Activated CD4-positive, alpha-beta memory T cell treated with anti-CD3 and anti-CD28 coated beads, Interleukin-2, amount 10 ng/mL, durations not matched to agents 7 days and 5 days (primary cell): ENCODE measurements at places on chromosomes 4 and X.

DNA sequence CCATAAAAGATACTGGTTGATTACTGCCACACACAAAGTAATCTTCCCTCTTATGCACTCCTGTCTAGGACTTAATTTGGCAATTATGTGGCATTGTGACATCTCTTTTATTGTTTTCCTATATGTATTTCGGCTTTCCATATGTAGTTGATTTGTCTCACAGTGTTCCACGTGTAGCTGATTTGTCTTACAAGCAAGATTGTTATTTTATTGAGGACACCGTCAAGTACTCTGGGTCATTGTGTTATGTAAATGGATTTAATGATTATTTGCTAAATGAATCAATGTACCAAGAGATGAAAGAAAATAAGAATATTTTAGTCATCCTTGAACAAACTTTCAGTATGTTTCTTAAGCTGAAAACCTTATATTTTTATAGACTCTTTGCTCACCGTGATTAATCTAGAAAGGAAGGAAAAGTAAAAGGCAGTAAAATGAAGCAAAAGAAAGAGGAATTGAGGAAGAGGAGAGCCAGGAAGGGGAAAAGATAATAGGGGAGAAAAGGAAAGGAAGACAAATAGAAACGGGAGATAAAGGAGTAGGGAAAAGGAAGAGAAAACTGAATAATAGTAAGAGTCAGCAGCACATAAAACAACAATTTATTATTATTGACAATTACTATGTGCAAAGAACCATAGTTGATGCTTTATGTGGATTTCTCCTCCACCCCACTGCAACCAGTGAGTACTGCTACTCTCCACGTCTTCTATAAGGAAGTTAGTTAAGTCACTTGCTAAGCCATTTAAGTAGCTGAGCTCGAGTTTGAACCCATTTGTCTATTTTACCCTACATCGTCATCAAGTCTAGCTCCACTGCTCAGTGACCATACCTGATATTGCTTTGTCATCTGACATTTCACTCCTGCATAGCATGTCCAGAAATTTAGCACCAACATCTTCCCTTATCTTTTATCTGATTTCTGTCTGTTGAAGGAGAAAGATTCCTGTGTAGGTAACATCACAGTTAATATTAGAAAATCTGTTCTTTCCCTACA is 336.5 kb downstream of the BMPR1B start:
- no peak for DNase-seq

GRCh38 chr4:73735231-73735630 is 5.1 kb upstream of the CXCL8 start:
- no peak for DNase-seq

GRCh38 chr4:1794809-1795298 is 1.8 kb downstream of the FGFR3 start:
- no peak for DNase-seq

- no peak for DNase-seq
Measured at GRCh38 chrX:13472975-13473374, 96.4 kb upstream of the EGFL6 start.

DNA sequence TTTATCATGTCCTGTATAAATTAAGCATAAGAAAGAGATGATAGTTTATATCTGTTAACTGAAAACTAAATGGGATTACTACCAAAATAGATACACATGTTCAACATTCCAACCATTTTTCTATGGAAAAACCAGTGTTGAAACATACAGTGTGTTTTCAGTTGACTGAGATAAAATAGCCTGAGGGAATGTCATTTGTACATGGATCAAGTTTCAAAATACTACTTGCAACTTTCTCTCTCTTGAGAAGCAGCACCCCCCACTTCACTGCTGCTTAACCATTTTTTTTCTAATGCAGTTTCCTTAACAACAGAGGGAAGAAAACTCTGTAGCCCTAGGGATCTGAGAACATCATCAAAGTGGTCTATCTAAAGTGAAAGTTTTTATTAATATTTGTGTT is 70.8 kb downstream of the NPNT start:
- no peak for DNase-seq

DNA sequence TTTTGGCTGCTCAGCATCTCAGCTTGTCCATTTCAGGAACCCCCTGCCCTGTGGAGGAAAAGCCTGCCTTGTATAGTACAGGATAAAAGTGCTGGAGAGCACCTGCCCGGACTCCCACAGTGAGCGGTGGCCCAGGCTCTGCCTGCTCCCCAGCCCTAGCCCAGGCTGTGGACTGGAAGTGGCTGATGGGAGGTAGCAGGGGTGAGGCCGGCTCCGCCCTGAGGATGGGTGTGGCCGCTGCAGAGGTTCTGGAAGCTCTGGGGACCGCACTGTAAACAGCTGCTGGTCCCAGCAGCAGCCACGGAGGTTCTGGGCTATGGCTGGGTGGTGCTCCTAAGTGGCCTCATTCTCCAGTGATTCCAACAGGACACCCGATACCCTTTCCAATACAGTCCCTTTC is 56.6 kb upstream of the HELT start:
- no peak for DNase-seq

- DNase-seq = no peak
Measured at GRCh38 chr4:1787411-1788077, 5.5 kb upstream of the FGFR3 start.

GRCh38 chr4:155530857-155531256 is 135.8 kb upstream of the GUCY1A1 start:
- DNase-seq = no peak

- DNase-seq = peak; percentile 72
Measured at GRCh38 chrX:73562984-73563737, at the start of gene CHIC1. TSS of gene CHIC1 (plus strand) at chrX:73563197. CDS start at chrX:73563285, 88 bp downstream.

DNA sequence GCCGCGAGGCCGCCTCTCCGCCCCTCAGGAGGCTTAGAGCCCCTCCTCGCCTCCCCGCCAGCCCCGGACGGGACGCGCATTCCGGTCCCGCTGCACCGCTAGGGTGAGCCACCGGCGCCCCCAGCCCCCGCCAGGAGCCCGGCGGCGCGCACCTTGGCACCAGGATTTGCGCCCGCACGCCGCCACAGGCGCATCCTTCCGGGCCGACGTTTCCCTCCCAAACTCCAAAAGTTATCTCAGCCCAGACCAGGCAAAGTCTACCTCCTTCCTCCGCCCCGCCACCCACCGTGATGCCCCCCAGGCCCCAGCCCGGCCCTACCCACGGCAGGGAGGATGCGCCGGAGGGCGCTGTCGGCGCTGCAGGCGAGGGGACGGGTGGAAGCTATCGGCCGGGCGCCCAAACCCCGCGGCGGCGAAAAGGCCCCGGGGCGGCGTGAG is 538 bp downstream of the SCML2 start:
- peak; percentile 16 for DNase-seq

- no peak for DNase-seq
Measured at GRCh38 chr4:159298502-159298901, 195.6 kb downstream of the RAPGEF2 start.

- DNase-seq = no peak
Measured at GRCh38 chr4:156945532-156945931, 26.1 kb downstream of the PDGFC start.

DNA sequence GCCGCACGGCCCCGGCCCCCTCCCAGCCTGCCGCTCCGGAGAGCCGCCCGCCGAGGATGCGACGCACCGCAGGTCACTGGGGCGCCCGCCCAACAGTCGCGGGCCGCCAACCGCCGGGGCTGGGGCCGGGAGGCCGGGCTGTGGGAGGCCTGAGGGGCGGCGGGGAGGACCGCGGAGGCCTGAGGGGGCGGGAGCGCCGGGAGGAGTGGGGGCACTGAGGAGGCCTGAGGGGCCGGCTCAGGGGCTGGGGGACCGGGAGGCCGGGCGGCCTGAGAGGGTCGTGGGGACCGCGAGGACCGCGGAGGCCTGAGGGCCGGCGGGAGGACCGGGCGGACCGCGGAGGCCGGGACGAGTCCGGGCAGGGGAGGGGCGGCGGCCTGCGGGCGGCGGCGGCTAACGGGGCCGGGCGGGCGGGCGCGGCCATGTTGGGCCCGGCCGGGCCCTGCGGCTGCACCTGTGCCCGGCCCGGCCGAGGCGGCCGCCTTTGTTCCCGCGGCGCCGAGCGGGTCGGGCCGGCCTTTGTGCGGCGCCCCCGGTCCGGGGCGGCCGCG is 353 bp downstream of the NSD2 start:
- no peak for DNase-seq

DNA sequence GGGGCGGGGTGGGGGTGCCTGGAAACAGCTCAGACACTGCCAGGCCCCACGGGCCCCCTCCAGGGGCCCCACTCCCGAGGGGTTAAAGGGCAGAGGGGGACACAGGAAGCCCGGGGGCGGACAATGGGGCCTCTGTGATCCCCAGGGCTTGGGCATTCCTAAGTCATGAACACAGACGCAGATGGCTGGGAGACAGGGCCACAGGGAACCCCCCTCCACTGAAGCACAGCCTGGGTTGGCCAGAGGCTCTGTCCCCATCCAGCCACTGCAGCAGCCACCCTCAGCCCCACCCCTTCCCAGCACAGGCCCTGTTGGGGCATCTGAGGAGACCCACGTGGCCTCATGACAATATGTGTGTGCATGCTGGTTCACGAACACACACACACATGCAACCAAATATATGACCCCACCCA is 3.9 kb downstream of the L1CAM start:
- DNase-seq = no peak

DNA sequence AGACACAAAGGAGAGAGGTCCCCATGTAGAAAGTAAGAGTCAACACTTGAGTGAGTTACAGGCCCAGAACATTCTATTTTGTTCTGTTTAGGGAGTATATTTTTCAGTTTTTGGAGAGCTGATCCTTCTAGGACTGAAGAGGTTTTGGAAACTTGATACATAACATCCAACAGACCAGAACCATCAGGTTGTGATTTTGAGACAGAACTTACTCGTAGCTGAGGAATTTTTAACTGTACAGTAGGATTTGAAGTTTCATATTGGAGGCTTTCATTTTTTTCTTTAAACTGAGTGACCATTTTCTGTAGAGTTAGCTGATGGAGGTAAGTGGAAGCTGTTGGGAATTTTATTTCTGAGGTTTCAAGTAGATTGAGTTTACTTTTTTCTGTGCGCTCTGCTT is 73.3 kb downstream of the NCAPG start:
- DNase-seq = no peak

DNA sequence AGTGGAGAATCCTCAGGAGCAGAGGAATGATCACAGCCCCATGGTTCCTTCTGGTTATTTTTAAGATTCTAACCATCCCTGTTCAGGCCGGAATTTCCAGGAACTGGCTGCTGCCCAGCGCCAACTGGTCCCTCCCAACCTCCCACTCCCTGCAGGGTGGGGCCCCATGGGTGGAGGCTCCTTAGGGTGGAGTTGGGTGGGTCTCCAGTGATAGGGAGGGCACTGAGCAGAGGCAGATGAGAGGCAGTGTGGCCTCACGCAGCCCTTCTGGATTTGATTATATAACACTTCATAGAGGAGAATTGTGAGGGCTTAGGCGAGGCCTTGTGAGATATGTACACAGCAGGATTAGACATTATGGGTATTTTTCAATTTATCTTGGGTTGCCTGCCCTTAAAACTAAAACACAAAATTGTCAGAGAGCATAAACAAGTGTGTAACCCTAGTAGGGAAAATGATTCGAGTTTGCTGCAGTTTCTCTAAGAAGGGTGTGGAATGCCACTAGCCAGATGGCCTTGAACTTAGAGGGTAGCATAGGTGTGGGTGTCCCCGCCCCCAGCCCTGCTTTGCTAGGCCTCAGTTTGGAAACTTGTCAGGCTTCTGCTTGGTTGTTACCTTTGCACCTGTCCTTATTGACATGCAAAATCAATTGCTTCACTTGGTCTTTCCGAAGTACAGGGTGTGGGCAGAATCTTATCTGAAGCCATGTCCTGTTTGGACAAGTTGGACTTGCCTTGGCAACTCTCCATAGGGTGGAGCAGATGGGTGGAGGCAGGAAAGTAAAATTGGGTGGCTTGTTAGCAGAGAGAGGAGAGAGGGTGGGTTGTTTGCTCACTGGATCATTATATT is 9.4 kb downstream of the KLF3 start:
- DNase-seq = no peak

DNA sequence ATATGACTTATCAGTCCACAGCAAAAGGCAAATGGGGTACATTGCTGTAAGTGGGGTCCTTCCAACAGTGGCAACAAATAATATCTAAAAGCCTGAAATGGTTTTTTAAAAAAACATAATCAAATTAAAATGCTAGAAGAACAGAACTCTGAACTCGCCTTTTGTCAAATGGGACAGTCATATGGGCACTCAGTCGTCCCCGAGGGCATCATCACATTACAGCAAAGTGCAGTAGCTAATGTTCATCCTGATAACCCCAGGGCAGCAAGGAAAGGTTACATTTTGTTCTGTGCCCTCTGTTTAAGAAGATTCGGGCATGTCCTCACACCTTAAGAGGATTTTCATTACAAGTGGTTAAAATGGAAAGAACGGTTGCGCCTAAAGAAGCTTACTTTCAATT is 997.9 kb upstream of the TENM3 start:
- DNase-seq = no peak

DNA sequence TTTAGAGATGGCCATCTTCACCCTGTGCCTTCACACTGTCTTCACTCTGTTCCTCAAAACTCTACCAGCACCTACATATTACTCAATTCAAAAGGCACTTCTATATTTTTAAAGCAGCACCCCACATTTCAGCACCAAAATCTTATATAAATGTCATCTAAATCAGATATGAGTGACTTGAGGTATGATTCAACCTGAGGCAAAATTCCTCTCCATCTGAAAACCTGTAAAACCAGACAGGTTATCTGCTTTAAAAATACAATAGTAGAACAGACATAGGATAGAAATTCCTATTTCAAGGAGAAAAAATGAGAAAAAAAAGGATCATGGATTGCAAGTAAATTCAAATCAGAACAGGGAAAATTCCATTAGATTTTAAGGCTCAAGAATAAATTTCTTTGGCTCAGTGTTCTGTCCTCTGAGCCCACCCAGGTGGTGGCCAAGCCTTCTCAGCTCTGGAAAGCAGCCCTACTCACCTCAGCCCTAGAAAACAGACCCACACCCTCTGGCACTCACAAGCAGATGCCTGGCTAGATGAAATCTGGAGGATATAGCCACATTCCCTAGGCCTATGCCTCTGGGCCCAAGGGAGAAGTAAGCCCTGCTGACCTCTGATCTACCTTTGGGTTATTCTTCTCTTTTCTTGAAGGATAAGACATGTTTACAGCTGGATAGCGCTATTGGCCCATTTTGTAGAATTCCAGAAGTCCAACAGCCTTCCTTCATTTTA is 240.4 kb upstream of the ZCCHC13 start:
- no peak for DNase-seq

DNA sequence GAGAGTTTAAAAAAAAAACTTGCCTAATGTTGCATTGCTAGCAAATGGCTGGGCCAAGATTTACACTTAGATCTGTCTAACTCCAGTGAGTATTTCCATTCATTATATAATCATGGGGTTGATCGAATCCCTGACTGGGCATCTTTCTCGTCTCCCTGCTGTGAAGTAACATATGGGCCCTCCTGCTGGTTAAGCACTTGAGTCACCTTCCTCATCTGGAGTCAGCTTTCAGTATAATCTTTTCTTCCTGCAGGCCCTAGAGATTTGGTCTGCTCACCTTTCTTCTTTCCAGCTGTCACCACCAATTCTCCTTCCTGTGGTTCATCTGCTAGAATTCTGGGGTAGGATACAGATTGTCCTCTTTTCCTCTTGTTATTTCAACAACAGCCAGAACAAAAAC is 41.6 kb downstream of the TIGD2 start:
- DNase-seq = no peak
